ENCODE measurements at places on chromosomes 5 and 9.
A peak's percentile ranks its signal among the peaks of the same experiment; 100 is the strongest.

DNA sequence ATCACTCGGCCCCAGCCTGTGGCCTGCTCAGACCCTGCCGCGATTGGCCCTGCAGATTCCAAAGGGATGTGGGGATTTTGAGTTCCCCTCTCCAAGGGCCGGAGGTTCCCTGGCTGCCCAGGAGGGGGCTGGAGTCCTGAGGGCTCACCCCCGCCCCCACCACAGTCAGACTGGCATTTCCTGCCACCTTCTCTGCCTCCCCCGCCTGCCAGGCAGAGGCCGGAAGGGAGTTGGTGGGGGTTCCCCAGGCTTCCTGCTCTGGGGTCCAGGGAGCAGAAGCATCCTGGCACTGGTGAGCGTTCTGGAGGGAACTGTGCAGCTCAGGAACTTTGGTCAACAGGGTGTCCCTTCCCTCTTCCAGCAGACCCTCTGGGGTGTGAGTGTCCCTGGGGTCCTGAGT, 70.6 kb downstream of the RXRA start:
- peak; percentile 64 for DNase-seq

- no peak for DNase-seq
Measured at GRCh38 chr5:39501397-39501796, 76.6 kb upstream of the DAB2 start.

DNA sequence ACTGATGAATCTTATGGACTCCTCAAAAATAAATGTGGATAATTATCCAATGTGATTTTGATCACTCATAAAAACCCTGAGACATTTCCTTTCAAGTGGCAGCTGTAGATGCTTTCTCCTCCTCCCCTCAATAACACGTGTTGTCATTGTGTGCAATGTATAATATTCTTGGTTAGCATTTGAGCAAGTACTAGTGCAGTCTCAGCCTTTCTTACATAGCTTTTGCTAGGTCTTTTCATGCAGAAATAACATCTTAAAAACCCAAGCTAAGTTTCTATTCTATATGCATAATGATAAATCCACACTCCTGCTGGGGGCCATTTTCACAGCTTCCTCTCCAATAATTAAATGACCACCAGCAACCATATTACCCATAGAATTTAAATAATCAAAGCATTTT, 1835.2 kb upstream of the NUDT12 start:
- no peak for DNase-seq

- DNase-seq = no peak
Measured at GRCh38 chr5:180590543-180591310, 572 bp downstream of the SCGB3A1 start.

DNA sequence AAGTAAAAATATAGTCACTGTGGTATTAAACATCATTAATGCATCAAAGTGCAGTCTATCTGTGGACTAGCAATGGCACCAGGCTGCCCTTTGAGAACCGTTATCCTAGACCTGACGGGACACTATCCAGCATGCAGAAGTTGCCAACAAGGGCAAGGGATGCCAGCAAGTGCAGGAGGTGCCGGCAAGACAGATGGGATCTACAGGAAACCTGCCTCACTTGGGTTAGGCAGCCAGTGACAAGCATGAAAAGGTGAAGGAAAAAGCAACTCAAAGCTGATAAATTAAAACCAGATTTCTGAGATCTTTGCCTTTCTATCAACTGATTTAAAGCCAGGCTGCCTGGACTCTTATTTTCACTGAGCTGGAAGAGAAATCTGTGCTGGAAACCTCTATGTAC, 315.2 kb upstream of the PDE4D start:
- no peak for DNase-seq
